GM12878 (cell line): ENCODE measurements at places on chromosomes 3 and 15. TPM values are rescaled to one million over a fixed set of nuclear protein-coding genes. Genes with fewer than 3 reads are reported as not detected.
A peak's percentile ranks its signal among the peaks of the same experiment; 100 is the strongest.

Gene SLC2A2
- 0.10 and 0.19 TPM in 2 replicates for total RNA-seq

DNA sequence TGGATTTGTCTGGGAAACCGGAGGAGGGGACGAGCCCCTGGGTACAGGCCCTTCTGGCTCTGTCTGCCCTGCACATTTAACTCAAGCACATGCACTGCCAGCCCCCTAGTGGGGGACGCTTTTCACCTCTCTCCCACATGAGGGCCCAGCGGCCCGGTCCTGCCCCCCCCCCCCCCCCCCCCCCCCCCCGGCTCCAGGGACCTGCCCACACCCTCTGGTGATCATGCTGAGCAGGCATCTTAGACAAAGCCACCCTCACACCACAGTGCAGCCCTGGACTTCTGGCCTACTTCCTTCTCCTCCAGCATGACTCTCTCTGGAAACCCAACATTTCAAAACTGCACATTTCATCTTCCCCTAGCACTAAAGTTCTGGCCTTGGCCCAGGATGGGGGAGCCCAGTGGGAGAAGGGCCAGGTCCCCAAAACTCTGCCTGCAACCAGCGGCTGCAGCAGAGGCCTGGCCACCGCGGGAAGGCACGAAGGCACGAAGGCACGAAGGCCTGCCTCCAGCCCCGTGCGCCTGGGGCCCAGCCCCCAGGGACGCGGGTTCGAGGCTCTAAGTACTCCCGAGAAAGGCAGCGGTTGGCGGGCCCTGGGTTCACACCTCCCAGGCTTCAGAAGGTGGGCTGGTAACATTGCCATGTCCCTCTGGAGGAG lies 14.1 kb downstream of the KLF15 start:
- H3K36me3 ChIP-seq, result no peaks in the 10 kb centered on the region
- H3K27me3 ChIP-seq, result no peaks in the 10 kb centered on the region
- no peak for DNase-seq
- no peak overlapping the region for H3K27ac ChIP-seq

DNA sequence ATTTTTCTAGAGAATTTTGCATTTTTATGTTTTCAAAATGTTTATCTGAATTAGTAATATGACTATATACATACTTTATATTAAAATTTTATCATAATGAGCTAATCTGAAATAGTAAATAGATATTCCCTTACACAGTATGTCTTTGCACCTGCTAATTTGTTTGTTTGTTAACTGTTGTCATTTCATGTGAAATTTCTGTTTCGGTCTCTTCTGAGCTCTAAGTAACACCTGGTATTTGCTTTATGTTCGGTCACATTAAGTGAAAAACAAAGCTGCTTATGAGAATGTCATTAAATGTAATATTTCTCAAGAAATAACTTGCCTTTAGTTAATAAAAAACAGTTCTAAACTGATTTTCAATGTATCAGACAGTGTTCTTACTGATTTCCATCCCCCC lies 61.1 kb downstream of the FNDC3B start:
- peak overlapping the region; percentile 85 for H3K27ac ChIP-seq
- H3K36me3 ChIP-seq, result no peaks in the 10 kb centered on the region; the same call in 1 of the 2 replicates
- no peaks in the 10 kb centered on the region for H3K27me3 ChIP-seq
- DNase-seq, result no peak

- H3K36me3 ChIP-seq, result no peaks in the 10 kb centered on the region
- no peak overlapping the region for H3K4me3 ChIP-seq
- no peaks in the 10 kb centered on the region for H3K4me1 ChIP-seq
Measured at GRCh38 chr3:61645148-61645547, 83.8 kb downstream of the PTPRG start.

DNA sequence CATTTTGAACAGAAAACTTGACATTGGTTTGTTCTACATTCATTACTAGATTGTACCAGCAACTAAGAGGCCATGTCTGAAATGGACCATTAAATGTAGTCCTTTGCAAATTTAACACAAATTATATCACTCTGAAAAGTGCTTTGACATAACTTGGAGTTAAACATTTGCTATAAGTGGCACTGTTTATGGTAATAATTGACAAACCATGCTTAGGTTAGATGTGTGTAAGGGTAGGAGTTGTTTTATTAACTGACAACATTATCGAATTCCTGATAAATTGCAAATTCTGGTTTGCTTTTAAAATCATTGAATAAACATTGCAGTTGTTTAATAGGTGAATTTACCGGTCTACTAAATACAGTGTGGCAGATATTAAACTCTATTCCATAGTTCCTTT lies 6.1 kb upstream of the TMEM207 start:
- H3K36me3 ChIP-seq, result no peaks in the 10 kb centered on the region
- no peak overlapping the region for H3K27ac ChIP-seq
- H3K4me3 ChIP-seq, result no peak overlapping the region
- no peaks in the 10 kb centered on the region for H3K27me3 ChIP-seq

- H3K4me3 ChIP-seq, result no peak overlapping the region
- no peak overlapping the region for H3K27ac ChIP-seq
- no peaks in the 10 kb centered on the region; the same call in 1 of the 2 replicates for H3K4me1 ChIP-seq
- H3K36me3 ChIP-seq, result no peaks in the 10 kb centered on the region
Measured at GRCh38 chr3:52281981-52282801, 3.7 kb upstream of the WDR82 start.

DNA sequence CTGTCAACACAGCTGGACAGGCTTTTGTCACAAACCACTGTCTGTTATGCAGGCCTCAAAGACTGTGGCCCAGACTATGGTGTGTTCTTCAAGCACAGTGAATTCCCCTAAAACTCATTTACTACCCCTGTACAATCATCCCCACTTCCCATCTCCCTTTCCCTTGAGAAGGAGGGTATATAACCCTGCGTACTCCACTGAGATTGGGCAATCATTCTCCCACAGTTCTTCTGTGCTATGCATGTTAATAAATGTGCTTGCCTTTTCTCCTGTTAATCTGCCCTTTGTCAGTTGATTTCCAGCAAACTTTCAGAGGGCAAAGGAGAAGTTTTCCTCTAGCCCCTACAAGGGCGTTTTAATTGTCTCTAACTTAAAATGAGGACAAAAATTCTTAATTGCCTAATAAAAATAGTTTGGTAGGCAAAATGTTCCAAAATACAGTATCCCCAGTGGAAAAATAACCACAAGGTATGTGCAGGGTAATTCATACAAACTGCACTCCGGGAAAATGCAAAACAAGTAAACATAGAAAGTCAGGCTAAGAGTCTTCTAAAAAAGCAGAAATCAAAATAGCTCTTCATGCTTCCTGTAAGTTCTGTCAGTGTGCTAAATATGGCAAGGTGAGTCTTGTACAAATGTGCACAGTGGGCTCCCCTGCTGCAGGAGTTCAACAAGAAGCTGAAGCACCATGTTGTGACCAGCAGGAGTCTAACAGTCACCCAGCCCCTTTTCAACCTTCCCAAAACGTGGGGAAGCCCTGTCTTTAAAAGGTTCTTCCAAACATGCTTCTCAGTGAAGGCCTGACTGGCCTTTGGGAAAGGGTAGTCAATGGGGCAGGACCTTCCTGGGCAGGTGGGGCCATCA lies 10.2 kb downstream of the ATP10A start:
- H3K4me1 ChIP-seq, result peaks cover 19% of the 10 kb centered on the region
- no peaks in the 10 kb centered on the region for H3K27me3 ChIP-seq
- no peak overlapping the region for H3K4me3 ChIP-seq
- no peak for DNase-seq
- no peaks in the 10 kb centered on the region for H3K36me3 ChIP-seq

DNA sequence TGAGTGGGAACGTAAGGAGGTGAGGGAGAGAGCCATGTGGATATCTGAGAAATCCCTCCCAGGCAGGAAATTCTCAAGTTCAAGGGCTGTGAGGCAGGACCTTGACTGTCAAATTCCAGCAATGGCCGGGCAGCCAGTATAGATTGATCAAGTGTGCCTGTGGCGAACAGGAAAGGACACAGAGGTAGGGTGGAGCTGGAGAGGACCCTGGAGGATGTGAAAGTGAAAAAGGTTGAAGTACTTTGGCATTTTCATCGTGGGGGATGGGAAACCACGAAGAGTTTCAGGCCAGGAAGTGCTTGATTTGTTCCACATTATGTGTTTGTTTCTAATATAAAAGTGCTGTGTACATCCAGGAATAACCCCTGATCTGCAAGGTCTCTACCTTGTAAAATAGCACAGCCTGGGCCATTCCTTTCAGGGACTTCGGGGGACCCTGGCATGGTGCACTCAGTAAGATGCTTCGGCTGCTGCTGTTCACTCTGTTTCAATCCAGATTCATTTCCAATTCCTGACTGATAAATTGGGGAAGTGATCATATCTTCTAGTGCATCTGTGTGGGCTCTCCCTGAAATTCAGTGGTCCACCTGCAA lies 156.6 kb downstream of the MCTP2 start:
- no peaks in the 10 kb centered on the region for H3K27me3 ChIP-seq
- DNase-seq, result peak; percentile 5
- peaks cover 4% of the 10 kb centered on the region; the same call in 1 of the 2 replicates for H3K4me1 ChIP-seq
- H3K36me3 ChIP-seq, result no peaks in the 10 kb centered on the region

DNA sequence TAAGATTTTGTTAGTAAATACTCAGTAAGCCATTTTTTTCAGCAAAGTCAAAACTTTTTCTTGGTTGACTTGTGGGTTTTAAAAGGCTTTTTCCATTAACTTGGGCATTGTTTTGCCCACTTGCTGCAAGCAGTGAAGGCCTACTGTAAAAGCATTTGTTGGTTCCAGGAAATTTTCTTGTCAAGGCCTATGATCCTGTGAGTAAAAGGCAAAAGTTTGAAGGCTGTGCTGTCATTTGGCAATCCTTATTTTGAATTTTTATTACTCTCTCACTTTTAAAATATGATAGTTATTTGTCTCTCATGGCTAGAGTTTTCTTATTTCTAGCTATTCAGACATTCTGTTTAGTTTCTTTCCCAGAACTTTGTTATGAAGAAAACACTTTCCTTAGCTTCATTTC lies 13.0 kb downstream of the P2RY12 start:
- no peak for DNase-seq
- H3K27me3 ChIP-seq, result no peaks in the 10 kb centered on the region
- no peaks in the 10 kb centered on the region for H3K36me3 ChIP-seq
- H3K4me1 ChIP-seq, result no peaks in the 10 kb centered on the region
- H3K27ac ChIP-seq, result no peak overlapping the region

DNA sequence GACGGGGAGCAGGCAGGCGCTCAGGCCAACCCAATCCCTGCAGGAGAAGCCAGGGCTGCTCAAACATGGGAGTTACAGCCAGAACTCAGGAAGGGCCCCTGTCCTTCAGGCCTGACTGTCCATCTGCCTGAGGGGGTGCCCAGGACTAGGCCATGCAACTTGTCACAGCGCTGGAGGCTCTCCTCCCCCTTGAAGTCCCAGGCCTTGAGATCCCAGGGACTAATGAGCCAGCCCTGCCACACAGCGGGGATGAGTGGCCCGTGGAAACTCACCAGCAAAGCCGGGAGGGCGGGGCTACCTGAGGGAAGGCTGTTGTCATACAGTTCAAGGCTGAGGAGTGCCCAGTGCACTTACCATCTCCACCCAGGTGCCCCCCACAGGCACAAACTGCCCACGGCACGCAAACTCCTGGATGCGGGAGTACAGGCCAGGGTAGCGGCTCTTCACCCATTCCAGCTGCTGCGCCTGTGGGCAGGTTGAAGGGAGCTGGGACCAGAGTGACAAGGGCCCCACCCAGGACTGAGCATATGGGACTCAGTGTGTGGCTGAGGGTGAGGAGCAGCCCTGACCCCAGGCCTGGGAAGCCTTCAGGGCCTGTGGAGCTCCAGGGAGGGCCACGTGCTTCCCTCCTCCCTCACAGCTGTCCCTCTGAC lies 6.3 kb downstream of the MAN2C1 start:
- H3K4me1 ChIP-seq, result peaks cover under 1% of the 10 kb centered on the region; the same call in 1 of the 2 replicates
- peaks cover 12% of the 10 kb centered on the region for H3K36me3 ChIP-seq
- no peak overlapping the region for H3K27ac ChIP-seq
- no peaks in the 10 kb centered on the region for H3K27me3 ChIP-seq

DNA sequence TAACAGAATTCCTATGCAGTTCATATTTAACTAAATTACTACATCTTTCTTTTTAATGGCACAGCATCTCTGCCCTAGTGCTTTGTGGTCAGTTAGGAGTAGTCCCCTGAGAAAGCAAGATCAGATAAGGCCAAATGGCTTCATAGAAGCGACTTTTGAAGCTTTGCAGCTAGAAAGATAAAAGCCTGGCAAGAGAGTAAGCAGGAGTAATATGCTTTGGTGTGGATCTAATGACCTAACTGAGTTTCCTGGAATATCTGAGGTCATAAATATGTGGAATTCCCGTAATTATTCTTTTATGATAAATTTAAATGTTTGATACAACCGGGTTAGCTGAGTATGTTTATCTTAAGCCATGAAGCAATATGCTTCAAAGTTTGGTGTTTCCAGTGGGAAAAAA lies 374.9 kb upstream of the LRRC3B start:
- DNase-seq, result no peak
- no peak overlapping the region for H3K27ac ChIP-seq
- H3K36me3 ChIP-seq, result no peaks in the 10 kb centered on the region
- no peak overlapping the region for H3K4me3 ChIP-seq

DNA sequence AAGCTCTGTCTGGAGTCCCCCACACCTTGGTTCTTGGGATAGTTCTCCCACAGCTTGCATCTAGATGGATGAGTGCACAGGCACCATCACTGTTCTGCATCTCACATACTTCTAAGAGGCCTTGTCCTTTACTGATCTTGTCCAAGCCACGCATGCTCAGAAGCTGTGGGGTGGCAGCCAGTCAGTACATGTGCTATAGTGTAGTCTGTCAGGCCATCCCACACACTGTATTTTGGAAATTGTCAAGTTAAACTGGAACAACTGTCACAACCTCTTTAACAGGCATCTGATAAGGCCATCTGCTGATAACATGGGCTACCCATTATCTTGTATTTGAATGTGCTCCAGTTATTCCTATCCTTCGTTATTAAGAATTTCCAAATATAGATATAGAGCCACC lies 296.5 kb upstream of the AZI2 start:
- H3K4me1 ChIP-seq, result no peaks in the 10 kb centered on the region
- DNase-seq, result no peak
- H3K36me3 ChIP-seq, result no peaks in the 10 kb centered on the region
- H3K27ac ChIP-seq, result no peak overlapping the region
- H3K4me3 ChIP-seq, result no peak overlapping the region

DNA sequence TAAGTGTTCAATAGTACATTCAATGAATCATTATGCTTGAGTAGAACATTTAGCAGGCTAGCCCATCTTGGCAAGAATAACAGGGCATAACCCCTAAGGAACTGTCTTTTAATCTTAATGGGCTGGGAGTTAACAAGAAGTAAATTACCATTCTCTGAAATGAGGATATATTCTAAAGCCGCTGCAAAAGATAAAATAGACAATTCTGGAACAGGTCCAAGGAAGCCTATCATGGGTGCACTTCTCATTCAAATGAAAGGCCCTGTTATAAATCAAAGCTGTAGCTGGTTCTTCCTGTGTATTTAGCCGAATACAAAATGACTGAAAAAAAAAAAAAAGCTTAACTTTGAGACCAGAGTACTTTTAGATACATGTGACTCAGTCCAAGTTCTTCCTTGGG lies 15.6 kb downstream of the MTHFS start:
- no peaks in the 10 kb centered on the region for H3K27me3 ChIP-seq
- H3K4me1 ChIP-seq, result no peaks in the 10 kb centered on the region
- no peak for DNase-seq
- H3K36me3 ChIP-seq, result no peaks in the 10 kb centered on the region; the same call in 1 of the 2 replicates

DNA sequence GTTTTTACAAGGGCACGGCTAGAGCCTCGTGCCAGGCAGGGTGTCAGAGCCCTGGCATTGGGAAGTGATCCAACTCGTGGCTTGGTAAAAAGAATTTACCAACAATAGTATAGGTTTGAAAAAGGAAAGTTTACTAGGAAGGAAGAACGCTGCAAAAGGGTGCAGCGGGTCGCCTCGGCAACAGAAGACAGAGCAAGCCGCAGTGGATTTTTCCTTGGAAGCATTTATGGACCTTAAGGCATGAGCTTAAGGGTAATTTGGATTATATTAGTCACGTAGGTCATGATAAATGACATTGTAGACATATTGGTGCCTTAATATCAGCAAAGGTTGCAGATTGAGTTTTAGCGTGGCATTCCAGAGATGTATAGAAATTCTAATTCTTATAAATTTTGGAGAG lies 163.4 kb upstream of the PPP2R3A start:
- H3K36me3 ChIP-seq, result no peaks in the 10 kb centered on the region
- no peaks in the 10 kb centered on the region; the same call in 1 of the 2 replicates for H3K27me3 ChIP-seq
- no peak overlapping the region for H3K4me3 ChIP-seq
